ENCODE measurements at places on chromosomes 16 and 17.

DNA sequence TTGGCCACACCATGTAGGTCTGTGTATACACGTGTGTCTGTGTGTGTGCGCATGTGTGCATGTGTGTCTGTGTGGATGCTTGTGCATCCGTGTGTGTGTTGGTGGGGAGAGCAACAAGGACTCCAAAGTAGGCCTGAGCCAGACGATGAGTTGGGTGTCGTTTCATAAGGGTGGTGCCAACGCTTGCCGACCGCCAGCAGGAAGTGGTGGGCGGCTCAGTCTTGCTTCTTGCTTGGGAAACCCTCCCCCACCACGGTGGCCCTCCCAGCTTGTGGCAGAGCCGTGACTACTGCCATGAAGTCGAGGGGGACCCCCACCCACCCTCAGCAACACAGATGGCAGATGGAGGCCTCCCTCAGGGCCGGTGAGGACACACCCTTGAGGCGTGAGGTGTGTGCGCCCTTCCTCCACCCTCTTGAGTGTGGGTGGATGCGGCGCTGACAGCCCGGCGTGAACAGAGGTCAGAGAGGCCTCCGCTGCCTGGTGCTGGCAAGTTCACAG, 17.5 kb downstream of the SBK1 start:
- peak; percentile 94 for DNase-seq

DNA sequence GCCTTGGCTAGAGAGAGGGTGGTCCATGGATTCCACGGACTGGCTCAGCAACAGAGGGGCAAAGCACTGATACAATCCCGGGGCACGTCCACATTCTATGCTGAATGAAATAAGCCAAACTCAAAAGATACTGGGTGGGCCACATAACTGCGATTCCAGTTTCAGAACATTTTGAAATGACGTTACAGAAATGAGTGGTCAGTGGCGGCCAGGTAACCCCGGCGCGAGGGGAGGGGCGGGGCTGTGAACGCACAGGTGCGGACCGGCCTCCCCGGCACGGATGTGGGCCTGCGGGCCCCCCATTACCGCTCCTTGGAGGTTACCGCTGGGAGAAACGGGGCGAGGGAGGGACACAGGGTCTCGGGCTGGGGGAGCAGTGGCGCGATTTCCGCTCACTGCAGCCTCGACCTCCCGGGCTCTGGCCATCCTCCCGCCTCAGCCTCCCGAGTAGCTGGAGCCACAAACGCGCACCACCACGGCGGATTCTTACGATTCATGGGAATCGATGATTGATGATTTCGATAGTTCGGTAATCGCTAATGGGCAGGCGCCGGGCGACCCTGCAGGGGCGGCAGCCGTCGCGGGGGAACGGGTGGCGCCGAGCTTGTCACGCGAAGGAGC, 559 bp downstream of the MVD start:
- no peak for DNase-seq

- DNase-seq = no peak
Observed at GRCh38 chr16:25023556-25023955, 8.4 kb upstream of the ARHGAP17 start.

DNA sequence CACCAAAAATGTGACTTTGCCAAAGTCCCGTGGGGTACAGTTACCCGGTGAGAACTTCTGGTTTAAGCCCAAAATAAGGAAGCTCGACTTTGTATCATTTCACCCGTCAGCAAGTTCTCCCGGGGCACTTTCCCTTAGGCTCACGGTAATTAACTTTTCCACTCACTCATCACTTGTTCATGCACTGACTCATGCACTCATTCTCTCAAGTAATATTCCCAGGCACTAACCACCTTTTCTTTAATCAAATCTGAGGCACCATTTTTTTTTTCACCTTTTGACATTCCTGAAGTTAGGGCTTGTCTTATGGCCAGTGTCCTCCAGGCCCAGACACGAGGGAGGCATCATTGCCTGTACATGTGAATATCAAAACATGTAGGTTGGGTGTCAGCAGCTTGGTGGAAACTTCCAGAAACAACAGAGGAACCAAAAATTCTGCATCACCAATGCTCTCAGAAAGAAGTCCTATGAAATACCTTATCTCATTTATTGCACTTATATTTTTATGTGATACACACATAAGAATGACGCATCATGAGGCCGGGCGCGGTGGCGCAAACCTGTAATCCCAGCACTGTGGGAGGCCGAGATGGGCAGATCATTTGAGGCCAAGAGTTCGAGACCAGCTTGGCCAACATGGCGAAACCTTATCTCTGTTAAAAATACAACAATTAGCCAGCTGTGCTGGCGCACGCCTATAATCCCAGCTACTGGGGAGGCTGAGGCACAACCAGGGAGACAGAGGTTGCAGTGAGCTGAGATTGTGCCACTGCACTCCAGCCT, 36.1 kb upstream of the ATP2C2 start:
- no peak for DNase-seq

- no peak for DNase-seq
Observed at GRCh38 chr17:68613739-68614298, 12.7 kb upstream of the FAM20A start.

DNA sequence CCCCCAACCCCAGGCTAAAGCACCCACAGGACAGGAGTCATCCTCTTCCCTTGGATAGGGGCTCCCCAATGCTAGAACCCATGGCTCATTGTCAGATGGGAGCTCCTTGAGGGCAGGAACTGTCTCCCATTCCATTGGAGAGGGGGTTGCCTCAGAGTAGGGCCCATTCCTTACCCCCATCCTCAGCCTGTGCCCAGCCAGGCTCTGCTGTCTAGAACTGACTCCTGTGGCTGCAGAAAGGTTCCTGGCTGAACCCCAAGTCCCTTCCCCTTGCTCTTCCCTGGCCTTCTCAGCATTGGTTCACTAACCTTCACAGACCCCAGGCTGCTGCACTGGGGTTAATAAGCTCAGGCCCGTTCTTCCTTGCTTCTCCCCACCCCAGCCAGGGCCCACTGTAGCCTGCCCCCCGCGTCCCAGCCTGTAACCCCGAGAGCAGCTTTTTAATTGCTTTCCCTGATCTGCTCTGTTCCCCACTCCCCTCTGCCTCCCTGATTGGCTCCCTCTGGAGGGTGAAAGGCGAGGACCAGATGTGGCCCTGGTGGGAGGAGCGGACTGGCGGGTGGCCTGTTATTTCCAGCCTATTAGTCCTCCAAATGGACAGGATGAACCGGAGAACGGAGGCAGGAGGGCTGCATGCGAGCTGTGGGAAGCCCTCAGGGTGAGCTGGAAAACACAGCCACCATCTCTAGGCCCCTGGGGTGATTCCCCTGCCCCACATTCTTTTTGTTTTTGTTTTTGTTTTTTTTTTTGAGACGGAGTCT, 6.0 kb upstream of the GFAP start:
- no peak for DNase-seq

- DNase-seq = no peak
Observed at GRCh38 chr16:53998966-53999522, 287.5 kb downstream of the IRX3 start.
